Transverse colon (tissue), 4 donors: ENCODE measurements at places on chromosomes 6 and 20. TPM values are rescaled to one million over a fixed set of nuclear protein-coding genes. Genes with fewer than 3 reads are reported as not detected.

- no peak for DNase-seq
Measured at GRCh38 chr20:33811776-33812151, 616 bp downstream of the CHMP4B start.

PNPLA1 gene
- total RNA-seq = 0.79 TPM

DNA sequence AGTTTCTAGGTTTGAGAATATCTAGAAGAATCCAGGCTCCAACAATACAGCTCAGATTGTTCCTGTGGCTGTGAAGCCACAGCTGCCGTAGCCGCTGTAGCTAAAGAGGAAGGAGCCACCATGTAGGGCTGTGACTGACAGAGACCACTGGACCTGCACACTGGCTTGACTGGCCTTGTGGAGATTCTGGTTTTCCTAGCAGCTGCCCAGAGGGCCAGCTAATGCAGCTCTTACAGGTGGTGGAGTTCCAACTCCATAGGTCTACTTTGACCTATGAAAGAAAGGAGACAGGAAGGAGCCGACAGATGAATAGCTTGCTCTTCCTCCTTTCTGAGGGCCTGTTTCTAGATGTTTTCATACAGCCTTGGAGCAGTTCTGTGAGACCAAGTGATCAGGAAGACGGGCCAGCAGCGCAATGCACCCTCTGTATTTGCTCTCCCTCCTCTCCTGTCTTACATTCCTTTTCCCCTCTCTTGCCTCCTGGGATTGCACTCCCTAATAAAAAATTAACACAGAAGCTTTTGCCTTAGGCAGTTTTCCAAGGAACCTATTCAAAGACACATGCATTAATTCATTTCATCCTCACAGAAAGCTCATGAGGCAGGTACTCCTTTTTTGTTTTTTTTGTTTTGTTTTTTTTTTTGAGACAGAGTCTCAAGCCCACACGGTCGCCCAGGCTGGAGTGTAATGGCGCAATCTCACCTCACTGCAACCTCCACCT lies 51.8 kb upstream of the MYB start:
- DNase-seq = no peak

CNR1 gene
- total RNA-seq = 12.5 TPM

DNA sequence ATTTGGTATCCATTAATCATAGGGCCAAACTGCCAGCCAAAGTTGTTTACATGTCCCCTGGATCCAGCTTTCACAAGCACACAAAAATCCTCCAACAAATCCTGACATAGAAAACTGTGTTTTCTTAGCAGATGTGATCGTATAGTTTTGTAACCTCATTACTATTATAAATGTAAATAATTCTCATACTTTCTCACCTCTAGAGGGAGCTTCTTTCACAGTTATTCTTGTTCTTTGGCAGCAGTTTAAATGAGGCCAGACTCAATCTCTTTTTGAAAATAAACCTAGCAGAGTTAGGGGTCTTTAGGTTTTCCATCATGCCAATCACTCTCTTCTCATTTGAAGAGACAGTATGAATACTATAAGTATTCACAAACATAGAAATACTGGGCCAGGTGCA lies 17.0 kb upstream of the ZNF318 start:
- no peak for DNase-seq
